ENCODE measurements at places on chromosomes 16 and 17. TPM values are rescaled to one million over a fixed set of nuclear protein-coding genes. Genes with fewer than 3 reads are reported as not detected.

The TMEM238L gene
- total RNA-seq, result not detected

The STX1B gene
- total RNA-seq, result 2.3 TPM

GRCh38 chr17:32256012-32256700, 9.5 kb upstream of the RHBDL3 start:
- DNase-seq, result no peak

DNA sequence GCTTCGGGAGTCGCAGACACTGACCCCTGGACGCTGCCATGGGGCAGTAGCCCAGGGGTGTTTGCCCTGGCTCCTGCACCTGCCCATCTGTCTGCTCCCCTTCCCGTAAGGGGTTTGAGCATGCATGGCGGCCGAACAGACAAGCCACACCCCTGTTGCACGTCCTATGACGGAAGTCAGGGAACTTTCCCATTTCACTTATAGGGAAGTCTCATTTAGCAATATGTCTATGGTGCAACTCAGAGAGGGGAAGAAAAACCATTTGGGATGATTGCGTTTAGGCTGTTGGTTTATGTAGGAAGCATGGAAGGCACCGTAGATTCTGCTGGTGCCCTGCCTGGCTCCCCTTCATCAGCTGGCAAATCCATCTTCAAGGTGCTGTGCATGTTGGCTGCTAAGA, 112.5 kb downstream of the HAPSTR1 start:
- no peak for DNase-seq

DNA sequence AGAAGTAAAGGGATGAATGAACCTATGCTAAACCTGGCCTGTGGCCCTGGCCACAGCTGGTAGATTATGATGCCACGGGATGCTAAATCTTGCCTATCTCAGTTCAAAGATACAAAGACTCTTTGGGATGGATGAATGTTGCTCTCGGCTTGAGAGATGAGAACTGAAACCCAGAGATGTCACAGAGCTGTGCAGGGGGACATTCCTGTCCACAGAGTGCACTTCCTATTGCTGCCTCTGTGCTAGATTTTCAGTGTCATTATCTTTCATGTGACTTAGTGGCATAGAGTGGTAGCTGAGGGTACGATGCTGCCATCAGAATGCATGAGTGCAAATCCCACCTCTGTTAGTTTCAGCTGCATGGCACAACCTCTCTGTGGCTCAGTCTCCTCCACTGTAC, 2.3 kb upstream of the MT1M start:
- DNase-seq, result no peak
